Small intestine (tissue), 16 donors: ENCODE measurements at places on chromosomes 1 and 21.
A peak's percentile ranks its signal among the peaks of the same experiment; 100 is the strongest.

- DNase-seq = no peak
Observed at GRCh38 chr21:36194024-36194423, 37.4 kb downstream of the DOP1B start.

DNA sequence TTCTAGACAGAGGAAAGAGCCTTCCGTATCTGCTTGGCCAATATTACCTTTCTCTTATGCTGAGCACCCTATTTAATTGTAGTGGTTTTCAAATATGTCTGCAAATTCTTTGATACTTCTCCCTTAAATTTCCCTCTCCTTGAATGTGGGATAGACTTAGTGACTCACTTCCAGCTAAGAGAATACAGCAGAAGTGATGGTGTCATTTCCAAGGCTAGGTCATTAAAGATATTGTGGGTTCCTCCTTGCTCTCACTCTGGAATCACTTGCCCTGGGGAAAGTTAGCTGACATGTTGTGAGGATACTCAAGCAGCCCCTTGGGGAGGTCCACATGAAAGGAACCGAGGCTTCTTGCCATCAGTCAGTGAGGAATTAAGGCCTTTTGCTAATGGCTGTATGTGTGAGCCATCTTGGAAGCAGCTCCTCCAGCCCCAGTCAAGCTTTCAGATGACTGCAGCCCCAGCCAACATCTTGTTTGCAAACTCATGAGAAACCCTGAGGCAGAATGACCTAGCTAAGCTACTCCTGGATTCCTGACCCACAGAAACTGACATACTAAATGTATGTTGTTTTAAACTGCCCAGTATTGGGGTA, 8.1 kb upstream of the CITED4 start:
- DNase-seq = no peak

DNA sequence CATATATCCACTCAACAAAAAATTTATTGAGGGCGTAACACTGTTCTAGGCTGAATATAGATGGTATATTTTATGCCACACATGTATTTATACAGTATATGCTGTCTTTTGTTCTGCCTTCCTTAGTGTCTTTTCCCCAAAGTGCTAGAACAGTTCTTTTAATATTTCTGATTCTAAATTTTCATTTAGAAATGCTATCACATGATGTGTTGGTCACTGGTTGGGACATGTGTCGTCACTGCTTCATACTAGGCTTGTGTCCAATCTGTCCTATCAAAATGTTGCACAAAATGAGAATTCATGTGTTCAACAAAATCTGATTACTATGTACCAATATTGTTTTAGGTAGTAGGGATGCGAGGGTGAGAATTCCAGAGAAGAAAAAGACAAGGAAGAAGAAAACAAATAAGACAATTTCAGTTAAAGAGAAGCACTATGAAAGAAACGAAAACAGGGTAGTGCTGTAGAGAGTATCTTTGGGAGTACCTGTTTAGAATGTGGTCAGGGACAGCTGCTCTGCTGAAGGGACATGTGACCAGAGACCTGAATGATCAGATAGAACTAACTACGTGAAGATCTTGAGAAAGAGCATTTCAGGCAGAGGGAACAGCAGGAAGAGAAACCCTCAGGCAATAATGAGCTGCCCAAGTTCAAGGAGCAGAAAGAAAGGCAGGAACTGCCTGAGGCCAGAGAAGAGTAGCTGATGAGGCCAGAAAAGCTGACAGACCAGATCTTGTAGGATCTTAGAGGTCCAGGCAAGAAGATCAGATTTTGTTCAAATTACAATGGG, 1.3 kb downstream of the KMO start:
- peak; percentile 8 for DNase-seq

- DNase-seq = no peak
Observed at GRCh38 chr1:53587252-53587988, 128.2 kb downstream of the DMRTB1 start.

DNA sequence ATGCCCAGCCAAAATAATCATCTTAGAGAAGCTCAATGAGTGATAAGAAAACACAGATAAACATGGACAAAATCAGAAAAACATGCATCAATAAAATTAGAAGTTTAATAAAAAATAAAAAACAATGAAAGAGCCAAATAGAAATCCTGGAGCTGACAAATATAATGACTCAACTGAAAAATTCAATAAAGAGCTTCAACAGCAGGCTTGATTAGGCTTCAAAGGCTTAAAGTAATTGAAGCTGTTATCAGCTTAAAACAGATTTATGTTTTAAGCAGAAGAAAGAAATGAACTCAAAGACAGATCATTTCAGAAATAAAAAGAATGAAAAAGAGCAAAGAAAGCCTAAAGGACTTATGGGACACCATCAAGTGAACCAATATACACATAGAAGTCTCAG, 28.3 kb downstream of the RGSL1 start:
- DNase-seq = no peak

- no peak for DNase-seq
Observed at GRCh38 chr1:37035796-37036666, 1.7 kb upstream of the GRIK3 start.

- no peak for DNase-seq
Observed at GRCh38 chr1:159959451-159959850, 5.4 kb upstream of the SLAMF9 start.

DNA sequence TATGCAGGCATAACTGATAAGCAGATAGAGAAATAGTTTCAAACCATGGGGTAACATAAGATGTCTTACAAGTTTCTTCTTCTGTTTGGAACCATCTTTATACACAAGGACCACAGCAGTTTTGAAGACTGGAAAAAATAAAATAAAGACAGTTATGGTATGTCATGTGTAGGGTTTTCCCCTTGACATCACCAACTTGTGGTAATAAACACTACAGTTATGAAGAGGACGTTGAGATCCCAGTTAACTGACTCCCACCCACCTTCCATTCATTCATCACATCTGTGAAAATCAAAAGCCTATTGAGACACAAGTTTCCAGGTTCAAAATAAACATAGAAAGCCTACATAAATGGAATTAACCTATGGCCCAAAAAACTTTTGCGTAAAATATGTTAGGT, 92.5 kb upstream of the KRTAP19-8 start:
- no peak for DNase-seq

- peak; percentile 38 for DNase-seq
Observed at GRCh38 chr1:21468599-21468998, 28.7 kb downstream of the NBPF3 start.

DNA sequence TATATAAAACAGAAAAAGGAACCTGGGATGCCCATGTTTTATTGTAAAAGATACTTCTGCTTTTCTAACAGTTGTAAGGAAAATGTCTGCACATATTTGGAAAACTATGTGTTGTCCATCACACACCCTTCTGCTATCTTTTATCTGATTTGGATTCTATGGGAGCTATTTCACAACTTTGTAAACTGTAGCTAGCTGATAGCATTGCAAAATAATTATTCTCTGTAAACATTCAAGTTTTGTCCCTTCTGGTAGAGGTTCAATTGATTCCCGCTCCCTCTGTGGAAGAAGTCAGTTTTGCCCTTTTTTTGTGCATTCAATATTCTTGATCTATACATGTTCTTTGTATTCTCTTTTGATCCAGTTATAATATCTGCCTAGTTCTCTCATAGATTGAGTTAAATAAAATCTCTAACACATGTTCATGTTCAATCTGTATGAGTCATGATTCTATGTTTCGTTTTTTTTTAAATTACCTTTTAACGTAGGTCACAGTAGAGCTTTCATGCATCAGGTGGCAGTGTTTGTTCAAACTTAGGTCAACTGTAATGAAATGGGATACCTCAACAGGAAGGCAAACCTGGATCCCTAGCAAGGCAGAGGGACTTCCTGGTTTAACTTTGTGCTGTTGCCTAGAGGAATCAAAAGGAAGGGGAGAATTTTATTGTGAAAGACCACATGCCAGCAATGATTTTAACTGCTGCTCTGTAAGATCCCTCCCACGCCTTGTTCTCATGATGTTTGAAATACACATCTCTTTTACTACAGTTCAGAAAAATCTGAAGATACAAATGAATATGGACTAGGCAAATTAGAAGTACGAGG, 26.0 kb upstream of the BCL9 start:
- peak; percentile 69 for DNase-seq

DNA sequence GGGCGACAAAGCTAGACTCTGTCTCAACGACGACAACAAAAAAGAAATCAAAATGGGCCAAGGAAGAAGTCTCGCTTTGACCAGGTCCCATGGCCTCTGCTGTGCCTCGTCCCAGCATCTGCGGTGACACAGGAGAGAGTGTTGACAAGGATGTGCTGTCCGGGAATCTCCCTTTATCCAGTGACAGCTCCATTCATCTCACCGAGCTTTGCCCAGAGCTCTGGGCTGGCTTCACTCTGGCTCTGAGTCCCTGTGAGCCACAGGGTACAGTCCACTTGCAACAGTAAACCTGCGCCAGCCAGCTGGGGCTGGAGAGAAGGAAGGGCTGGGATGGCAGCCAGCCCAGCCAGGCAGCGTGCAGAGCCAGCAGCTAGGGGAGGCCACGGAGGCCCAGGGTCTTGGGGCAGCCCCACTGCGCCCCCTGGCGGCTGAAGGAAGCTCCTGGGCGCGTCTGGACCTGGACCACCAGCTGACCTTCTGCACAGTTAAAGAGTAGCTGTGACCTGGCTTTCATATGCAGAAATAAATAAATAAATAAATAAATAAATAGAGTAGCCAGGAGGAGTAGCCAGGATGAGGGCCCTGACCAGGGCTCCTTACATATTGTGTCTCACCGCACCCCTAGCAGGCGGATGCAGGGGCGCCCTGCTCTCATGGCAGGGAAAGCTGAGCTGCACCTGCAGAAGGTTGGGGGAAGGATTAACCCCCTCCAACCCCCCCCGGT, 29.7 kb downstream of the ENO1 start:
- DNase-seq = peak; percentile 93
